ENCODE measurements at places on chromosomes 7 and 10.

- DNase-seq: no peak
Measured at GRCh38 chr10:111338805-111339204, 262.0 kb downstream of the ADRA2A start.

GRCh38 chr10:103463499-103463898, 4.8 kb upstream of the CALHM1 start:
- no peak for DNase-seq

DNA sequence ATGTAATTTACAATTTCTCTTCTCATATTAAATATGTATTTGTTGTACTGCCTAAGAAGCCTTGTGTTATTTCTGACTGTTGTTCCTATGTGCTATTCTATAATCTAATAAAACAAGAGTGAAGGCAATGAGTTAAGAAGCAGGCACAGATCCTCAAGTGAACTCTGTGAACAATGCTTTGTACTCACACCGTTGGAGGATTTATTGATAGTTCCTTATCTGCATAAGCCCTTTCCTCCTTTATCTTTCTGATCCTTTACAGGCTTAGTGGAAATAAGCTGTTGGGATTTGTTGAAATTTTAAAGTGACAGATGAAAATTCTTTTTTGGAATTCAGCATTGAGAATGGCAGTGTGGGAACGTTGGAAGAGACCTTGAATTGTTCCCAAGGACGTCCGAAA, 329.6 kb upstream of the NPVF start:
- DNase-seq: no peak

DNA sequence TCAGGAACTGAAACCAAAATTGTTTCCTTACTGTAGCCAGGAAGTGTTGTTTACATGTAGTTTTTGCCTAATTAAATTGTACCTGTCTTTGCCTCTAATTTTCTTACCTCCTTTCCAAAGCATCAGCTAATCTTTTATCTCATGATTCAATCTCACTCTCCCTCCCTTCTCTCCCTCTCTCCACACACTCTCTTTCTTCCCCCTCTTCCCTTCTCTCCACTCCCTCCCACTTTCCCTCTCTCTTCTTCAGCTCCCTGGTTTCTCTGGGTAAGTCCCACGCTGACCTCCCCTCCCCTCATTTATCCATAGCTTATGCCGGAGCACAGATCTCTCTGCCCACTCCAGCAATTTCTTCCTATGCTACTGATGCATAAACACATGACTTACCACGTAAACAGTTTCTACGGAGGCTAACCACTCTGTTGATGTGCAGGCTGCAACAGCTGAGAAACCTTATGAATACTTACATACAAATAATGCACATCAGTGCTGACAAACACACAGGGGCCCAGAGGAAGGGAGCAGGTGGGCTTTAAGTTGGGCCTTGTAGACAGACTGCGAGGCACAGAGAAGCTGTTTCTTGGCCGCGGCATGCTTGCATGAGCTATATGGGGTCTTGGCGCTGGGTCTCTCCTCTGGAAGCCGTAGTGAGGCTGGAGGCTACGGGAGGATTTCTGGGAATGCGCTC, 174.4 kb upstream of the PLXNA4 start:
- DNase-seq: no peak

GRCh38 chr10:111085690-111086353, 9.0 kb downstream of the ADRA2A start:
- DNase-seq: peak; percentile 85

GRCh38 chr7:156219307-156220077, 407.2 kb upstream of the SHH start:
- peak; percentile 79 for DNase-seq

GRCh38 chr10:45380903-45381620, 7.0 kb downstream of the ALOX5 start:
- no peak for DNase-seq

- DNase-seq: no peak
Measured at GRCh38 chr7:117271566-117271965, 51.3 kb downstream of the WNT2 start.

DNA sequence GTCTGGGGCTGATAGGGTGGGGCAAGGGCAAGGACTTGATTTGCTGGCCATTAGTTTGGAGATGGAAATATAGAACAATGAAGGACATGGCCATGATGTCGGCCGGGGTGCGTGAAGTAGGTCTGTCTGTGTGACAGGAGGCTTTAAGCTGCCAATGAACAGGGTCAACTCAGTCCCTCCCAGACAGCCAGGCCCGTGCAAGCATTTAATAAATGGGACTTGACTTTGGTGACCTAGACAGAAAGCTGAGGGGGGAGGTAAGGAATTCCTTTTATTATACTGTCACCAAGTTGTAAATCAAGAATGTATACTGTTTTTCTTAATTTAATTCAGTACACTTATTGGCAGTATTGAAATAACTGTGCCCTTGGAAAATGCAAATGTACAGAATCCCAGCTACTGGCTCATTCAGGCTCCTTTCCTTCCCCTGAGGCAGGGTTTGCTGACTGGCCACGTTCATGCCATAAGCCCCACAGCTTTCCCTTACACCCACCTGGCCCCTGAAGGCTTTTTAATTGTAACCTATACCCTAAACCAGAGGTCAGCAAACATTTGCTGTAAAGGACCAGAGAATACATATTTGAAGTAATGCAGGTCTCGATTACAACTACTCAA, 87.2 kb downstream of the WIPF3 start:
- no peak for DNase-seq

DNA sequence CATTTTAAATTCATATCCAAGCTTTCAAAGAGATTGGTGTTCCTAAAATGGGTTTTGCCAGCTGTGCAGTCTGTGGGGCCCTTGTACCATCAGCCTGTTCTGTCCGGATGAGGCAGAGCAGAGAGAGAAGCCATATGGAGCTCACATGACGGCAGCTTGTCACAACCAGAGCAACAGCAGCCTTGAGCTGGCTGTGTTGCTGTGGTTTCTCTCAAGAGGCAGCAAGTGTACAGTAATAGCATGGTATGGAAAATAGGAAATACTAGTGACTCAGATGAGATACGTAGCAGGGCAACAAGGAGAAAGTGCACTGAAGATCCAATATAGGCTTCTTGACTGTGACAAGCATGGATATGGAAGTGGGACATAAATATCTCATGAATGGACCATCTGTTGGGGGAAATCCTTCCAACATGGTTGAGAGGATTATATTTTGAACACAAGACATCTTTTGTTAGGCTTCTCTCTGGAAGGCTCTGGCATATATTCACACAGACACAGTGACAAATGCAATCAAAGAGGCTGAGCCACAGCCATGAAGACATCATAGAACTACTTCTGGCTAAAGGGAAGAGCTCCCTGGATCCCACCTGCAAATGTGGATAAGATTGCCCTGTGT, 251.0 kb upstream of the TAC1 start:
- no peak for DNase-seq

GRCh38 chr7:94039368-94040035, 35.3 kb upstream of the BET1 start:
- no peak for DNase-seq
